ENCODE measurements at places on chromosomes 5 and 9. TPM values are rescaled to one million over a fixed set of nuclear protein-coding genes. Genes with fewer than 3 reads are reported as not detected.

Gene IFNA13
- not detected for total RNA-seq

Gene IQGAP2
- 1.4 TPM for total RNA-seq

Gene TSSK1B
- total RNA-seq: 0.54 TPM

DNA sequence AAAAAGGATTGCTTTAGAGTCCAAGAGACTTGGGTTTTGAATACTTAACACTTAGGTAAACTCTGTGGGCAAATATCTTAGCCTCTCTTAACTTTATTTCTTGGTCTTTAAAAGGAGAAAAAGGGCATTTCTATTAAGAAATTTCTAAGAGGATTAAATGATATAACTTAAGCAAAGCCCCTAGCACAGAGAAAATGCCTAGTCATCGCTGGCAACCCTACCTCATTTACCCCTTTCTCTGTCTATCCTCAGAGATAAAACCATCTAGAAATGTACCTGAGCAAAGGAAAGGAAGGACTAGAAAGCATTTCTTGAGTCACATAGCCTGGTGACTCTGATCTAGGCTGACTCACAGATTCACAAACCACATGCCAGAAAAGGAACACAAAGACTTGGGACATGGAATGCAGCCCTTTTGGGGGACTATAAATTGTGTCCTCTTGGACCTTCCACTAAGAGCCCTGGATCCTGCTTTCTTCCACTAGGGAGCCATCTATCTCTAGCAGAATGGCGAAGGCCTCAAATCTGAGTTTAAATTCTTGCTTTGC, 120.6 kb downstream of the FOXD1 start:
- DNase-seq: no peak

GRCh38 chr9:128595471-128595870, 43.1 kb downstream of the SPTAN1 start:
- no peak for DNase-seq

All from glutamatergic neuron (in vitro differentiated cells).